ENCODE measurements at places on chromosomes 2 and 18.

GRCh38 chr2:19098467-19099160 lies 259.8 kb downstream of the OSR1 start:
- no peak overlapping the region for H3K4me3 ChIP-seq
- H3K4me1 ChIP-seq, result no peaks in the 10 kb centered on the region
- DNase-seq, result no peak
- no peak overlapping the region for H3K27ac ChIP-seq
- H3K27me3 ChIP-seq, result no peaks in the 10 kb centered on the region

GRCh38 chr2:74142340-74142739 lies 5.4 kb downstream of the BOLA3 start:
- H3K27ac ChIP-seq, result no peak overlapping the region
- DNase-seq, result no peak
- H3K4me1 ChIP-seq, result peaks cover 6% of the 10 kb centered on the region
- H3K4me3 ChIP-seq, result no peak overlapping the region
- H3K36me3 ChIP-seq, result no peaks in the 10 kb centered on the region
- no peaks in the 10 kb centered on the region for H3K27me3 ChIP-seq

- peaks cover 18% of the 10 kb centered on the region for H3K4me1 ChIP-seq
- H3K36me3 ChIP-seq, result peaks cover 7% of the 10 kb centered on the region
- H3K27me3 ChIP-seq, result no peaks in the 10 kb centered on the region
- H3K27ac ChIP-seq, result no peak overlapping the region
These were observed 10.7 kb downstream of the PER2 start for GRCh38 chr2:238277695-238278094.

GRCh38 chr2:27954771-27955383 lies 64.3 kb downstream of the BABAM2 start:
- peak; percentile 38 for DNase-seq
- H3K36me3 ChIP-seq, result no peaks in the 10 kb centered on the region
- H3K27me3 ChIP-seq, result no peaks in the 10 kb centered on the region

GRCh38 chr18:50944245-50944932 lies 23.5 kb upstream of the ELAC1 start:
- no peak overlapping the region for H3K4me3 ChIP-seq
- no peaks in the 10 kb centered on the region for H3K36me3 ChIP-seq
- no peak overlapping the region for H3K27ac ChIP-seq
- H3K27me3 ChIP-seq, result no peaks in the 10 kb centered on the region
- no peaks in the 10 kb centered on the region for H3K4me1 ChIP-seq
- DNase-seq, result no peak
